ENCODE measurements at places on chromosomes 3 and 15.

- no peak for DNase-seq
These were observed 62.8 kb downstream of the RASGRF1 start for GRCh38 chr15:79027532-79028410.

DNA sequence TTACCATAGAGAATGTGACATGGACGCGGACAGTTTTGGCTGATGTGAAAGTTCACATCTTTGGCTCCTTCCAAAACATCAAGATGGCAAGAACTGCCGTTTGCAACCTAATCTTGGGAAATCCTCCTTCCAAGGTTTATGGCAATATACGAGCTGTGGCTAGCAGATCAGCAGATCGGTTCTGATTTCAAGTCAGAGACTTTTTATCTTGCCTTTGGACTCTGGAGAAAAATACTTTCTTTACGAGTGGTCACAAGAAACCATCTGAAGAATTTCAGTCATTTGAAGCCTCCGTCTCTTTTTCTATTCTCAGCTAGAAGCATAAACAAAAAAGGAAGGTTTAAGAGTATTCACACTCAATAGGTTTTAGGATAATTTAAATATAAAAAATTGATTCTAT lies 153.5 kb upstream of the MEIS2 start:
- no peak for DNase-seq

- DNase-seq: no peak
These were observed 263.8 kb downstream of the SLC9A9 start for GRCh38 chr3:143584474-143584873.

GRCh38 chr3:95899911-95900310 lies 914.5 kb upstream of the EPHA6 start:
- no peak for DNase-seq

DNA sequence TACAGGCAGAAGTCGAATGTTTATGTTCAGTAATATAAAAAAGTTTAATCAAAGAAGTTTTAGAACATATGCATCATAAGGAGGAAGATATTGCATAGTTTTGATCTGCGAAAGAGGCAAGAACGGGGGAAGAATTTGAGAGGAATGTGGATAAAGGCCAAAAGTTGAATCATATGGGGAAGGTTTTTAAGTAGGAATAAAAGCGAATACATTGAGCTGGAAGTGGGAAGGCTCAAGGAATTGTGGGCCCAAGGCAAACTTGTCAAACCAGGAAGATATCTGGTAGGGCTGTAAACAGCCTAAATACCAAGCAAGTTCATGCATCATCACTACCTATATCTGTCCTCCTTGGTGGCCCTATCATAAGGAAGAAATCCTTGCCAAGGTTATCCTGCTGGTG lies 186.9 kb downstream of the MAGI1 start:
- DNase-seq: no peak

DNA sequence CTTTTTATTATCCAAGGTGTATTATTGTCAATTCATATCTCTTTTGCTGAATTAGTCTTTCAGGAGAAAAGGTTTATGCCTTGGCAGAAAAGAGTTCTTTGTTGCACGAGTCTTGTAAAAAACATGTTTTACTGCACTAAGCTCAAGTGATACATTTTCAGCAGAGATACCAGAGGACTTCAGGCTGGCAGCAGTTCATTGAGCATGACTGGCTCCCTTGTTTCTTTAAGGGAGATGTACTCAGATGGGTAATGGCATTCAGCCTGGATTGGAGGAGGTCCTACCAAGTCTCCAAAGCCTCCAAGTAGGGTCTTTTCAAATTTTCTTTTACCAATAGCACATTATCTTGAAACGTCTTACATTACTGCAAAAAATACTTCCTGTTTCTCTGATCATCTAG lies 400.1 kb downstream of the NSUN3 start:
- DNase-seq: no peak

GRCh38 chr15:26051761-26052675 lies 188.9 kb upstream of the ATP10A start:
- DNase-seq: no peak

DNA sequence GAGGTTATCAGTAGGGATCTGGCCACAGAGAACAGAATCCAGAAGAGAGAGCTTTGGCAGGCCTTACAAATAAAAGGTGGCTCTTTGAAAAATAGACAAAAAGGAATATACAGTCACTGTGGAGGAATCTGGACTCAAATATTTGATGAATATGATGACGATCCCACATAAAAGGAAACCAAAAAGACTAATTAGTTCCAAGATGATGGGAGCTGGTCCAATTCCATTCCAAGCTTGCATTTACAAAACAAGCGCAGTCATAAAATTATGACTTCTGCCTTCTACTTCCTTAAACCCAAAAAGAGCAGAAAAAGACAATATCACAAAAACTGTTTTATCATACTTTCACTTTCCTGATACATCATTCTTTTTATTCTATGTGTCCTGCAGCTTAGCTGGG lies 285.8 kb downstream of the DIPK2A start:
- DNase-seq: no peak

Measured in effector memory CD8-positive, alpha-beta T cell (primary cell).